ENCODE measurements at places on chromosomes 7 and 10. TPM values are rescaled to one million over a fixed set of nuclear protein-coding genes. Genes with fewer than 3 reads are reported as not detected.

Gene PPP1R3C
- total RNA-seq, result 22.9 TPM

Gene TMEM176B
- 1.2 TPM for total RNA-seq

Gene NEBL
- 43.0 TPM for total RNA-seq

Gene C7orf57
- 1.2 TPM for total RNA-seq

Gene MALRD1
- total RNA-seq, result 2.7 TPM

Gene TYW1B
- 2.7 TPM for total RNA-seq

Gene OR6B1
- not detected for total RNA-seq

Gene TAS2R5
- total RNA-seq, result 1.5 TPM

Gene ASIC3
- 1.2 TPM for total RNA-seq

Gene MYH16
- not detected for total RNA-seq

Gene CAV1
- 16.7 TPM for total RNA-seq

Gene PKD1L1
- 0.25 TPM for total RNA-seq

Gene SPDYE6
- not detected for total RNA-seq

Gene DNAJC12
- total RNA-seq, result 3.9 TPM

Gene SH3PXD2A
- total RNA-seq, result 14.5 TPM

Gene ETV1
- total RNA-seq, result 34.4 TPM

Gene PRPS1L1
- not detected for total RNA-seq

Gene RET
- total RNA-seq, result 2.2 TPM

Gene ABCC2
- 0.49 TPM for total RNA-seq

Gene FOXI2
- not detected for total RNA-seq

Gene TLX1
- not detected for total RNA-seq

Gene PTPRZ1
- total RNA-seq, result 359 TPM

Gene SLC26A3
- not detected for total RNA-seq

Gene AKR1E2
- 25.6 TPM for total RNA-seq

Gene GPR85
- total RNA-seq, result 131 TPM

Gene OPN1SW
- total RNA-seq, result not detected

Gene HMX2
- not detected for total RNA-seq

Gene LRRC4
- total RNA-seq, result 13.5 TPM

Gene HECW1
- 35.4 TPM for total RNA-seq

Gene CASTOR2
- 33.9 TPM for total RNA-seq

Gene ENTPD1
- total RNA-seq, result 6.9 TPM

Gene SNX8
- total RNA-seq, result 4.9 TPM

Gene CDH23
- total RNA-seq, result 3.4 TPM

Gene MAD1L1
- total RNA-seq, result 18.7 TPM

Gene TFEC
- total RNA-seq, result 0.49 TPM

Gene PRF1
- 0.25 TPM for total RNA-seq

Gene CALY
- total RNA-seq, result 13.3 TPM

Gene HTR7
- 12.5 TPM for total RNA-seq

Gene FRMD4A
- total RNA-seq, result 92.9 TPM

Gene GPR158
- 5.7 TPM for total RNA-seq

Gene GLCCI1
- 36.6 TPM for total RNA-seq

Gene CRHR2
- total RNA-seq, result 0.98 TPM

Gene DUSP5
- 3.0 TPM for total RNA-seq

Gene AGAP5
- 4.2 TPM for total RNA-seq

Gene YAE1
- 46.5 TPM for total RNA-seq

Gene ADAM22
- total RNA-seq, result 73.5 TPM

Gene CYP26C1
- 0.25 TPM for total RNA-seq

Gene C10orf143
- 0.25 TPM for total RNA-seq

Gene MYL10
- not detected for total RNA-seq

Data from temporal lobe (tissue), 4 donors.